Renal cortex interstitium (tissue), 15 donors: ENCODE measurements at places on chromosomes 6 and 20.

GRCh38 chr6:13432526-13433184 is 54.7 kb downstream of the GFOD1 start:
- no peak for DNase-seq

DNA sequence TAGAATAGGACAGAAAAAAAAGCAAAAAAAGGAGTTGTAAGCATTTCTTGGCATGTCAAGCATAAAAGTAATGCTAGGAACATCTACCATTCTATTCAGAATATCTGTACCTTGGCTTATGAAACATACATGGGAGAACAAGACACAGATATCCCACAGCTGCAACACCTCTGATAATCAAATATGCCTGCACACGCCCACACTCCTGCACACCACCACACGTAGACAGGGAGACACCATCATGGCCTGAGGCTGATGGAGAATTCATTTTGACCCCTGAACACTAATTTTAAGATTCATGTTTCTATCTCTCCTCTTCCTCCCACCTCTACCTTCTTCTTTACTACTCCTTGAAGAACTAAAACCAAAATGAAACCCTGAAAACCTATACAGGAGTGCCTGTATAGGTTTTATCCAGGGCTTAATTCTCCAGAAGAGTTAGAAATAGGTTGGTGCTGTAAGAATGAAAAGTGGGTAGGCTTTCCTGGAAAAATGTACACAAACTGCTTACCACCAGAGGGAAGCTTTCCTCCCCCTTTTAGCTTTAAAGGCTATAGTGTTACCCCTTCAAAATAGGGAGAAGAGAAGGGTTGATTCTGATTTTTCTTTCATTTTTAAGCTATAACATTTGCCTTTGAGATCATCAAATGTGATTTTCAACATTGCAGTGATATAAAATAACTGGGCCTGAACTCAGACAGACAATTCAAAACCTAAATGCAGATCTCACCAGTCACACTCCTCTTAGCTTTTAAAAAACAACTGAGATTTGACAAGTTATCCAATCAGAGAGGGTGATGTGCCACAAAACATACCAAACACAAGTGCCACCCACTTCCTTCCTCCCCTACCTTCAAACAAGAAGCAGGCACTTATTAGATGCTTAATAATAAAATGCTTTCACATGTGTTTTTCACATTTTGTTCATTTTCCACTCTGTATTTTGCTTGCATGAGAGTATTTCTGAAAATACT is 57.9 kb downstream of the ELOVL5 start:
- DNase-seq = no peak

DNA sequence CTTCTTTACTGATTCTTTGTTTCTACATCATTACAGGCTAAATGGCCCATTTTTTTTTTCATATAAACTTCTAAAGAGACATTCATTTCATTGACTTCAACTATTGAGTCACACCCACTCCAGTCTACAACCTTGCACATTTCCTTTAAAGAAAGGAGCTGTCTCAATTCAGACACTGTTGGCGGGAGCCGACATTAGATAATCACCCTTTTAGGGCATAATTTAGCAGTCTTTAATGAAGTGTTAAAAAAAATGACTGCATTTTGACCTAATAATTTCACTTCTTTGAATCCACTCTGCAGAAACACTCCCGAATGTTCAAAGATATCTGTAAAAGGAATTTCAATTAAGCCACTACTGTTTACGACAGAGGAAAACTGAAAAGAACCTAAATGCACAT is 1.5 kb downstream of the EPM2A start:
- no peak for DNase-seq

DNA sequence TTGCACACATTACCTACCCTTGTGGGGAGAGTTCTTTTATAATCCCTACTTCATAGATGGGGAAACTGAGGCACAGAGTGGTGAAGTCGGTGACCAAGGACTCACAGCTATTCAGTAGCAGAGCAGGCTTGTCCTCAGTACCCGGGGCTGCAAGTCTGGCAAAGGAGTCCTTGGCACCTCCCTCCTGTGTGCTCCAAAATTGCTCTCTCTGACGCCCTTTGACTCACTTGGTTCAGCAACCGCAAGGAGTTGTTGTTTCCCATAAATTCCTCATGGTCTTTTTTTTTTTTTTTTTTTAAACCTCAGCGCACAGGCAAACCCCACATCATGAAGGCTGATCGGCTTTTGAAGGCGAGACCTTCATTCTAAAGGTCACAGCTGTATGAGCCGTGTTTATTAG is 143.2 kb downstream of the CEBPB start:
- no peak for DNase-seq

DNA sequence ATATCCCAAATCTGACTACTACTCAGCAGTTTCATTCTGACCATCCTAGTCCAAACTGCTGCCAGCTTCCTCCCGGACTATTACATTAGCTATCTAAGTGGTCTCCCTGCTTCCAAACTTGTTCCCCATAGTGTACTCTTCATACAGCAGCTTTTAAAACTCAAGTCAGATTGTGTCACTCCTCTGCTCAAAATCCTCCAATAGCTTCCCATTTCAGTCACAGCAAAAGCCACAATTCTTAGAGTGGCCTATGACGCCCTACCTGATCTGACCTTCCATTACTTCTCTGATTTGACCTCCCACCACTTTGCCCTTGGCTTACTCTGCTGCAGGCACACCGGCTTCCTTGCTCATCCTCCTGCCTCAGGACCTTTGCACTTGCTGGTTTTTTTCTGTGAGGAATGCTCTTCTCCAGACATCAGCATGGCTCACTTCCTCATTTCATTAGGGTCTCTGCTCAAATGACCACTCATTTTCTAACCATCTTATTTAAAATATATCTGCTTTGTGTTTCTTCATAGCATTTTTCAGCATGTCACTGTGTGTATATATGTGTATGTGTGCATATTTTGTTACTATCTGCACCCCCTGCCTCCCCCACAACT is 111.1 kb upstream of the DTNBP1 start:
- no peak for DNase-seq

DNA sequence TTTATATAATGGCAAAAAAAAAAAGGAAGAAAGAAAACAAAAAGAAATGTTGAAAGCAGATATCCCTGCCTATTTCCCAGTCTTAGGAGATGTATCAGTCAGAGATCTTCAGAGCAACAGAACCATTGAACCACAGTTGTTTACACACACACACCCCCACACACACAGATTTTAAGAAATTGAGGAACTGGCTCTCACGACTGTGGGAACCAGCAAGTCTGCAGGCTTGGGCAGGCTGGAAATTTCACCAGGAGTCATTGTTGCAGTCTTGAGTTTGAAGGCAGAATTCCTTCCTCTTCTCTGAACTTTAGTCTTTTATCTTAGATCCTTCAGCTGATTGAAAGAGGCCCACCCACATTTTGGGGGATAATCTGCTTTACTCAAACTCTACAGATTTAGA is 380.9 kb downstream of the CDKAL1 start:
- no peak for DNase-seq

- no peak for DNase-seq
Measured at GRCh38 chr20:45098103-45098773, 2.7 kb downstream of the KCNS1 start.

DNA sequence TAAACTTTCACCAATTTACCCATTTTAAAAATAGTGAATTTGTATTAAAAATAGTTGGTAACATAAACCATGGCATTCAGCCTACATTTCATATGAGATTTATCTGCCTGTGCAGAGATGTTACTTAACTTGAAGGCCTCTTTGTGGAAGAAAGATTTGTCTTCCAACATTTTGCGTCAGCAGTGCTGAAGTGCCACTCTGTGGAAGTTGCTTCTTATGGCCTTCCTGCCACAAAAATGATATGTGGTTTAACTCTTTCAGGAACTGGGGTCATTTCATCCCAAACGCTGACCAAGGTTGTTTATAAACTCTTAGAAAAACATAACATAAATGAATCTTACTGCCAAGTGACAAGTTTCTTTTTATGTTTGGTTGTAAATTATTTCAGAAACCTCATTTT is 246.8 kb downstream of the ARID1B start:
- no peak for DNase-seq

- DNase-seq = no peak
Measured at GRCh38 chr6:5208471-5208971, 52.2 kb downstream of the LYRM4 start.

- DNase-seq = no peak
Measured at GRCh38 chr6:52330470-52330869, 31.5 kb upstream of the PAQR8 start.
